Transverse colon (tissue), 4 donors: ENCODE measurements at places on chromosomes 12 and 14.
A peak's percentile ranks its signal among the peaks of the same experiment; 100 is the strongest.

GRCh38 chr14:67428501-67429031, 16.6 kb upstream of the PLEK2 start:
- DNase-seq = peak; percentile 41

DNA sequence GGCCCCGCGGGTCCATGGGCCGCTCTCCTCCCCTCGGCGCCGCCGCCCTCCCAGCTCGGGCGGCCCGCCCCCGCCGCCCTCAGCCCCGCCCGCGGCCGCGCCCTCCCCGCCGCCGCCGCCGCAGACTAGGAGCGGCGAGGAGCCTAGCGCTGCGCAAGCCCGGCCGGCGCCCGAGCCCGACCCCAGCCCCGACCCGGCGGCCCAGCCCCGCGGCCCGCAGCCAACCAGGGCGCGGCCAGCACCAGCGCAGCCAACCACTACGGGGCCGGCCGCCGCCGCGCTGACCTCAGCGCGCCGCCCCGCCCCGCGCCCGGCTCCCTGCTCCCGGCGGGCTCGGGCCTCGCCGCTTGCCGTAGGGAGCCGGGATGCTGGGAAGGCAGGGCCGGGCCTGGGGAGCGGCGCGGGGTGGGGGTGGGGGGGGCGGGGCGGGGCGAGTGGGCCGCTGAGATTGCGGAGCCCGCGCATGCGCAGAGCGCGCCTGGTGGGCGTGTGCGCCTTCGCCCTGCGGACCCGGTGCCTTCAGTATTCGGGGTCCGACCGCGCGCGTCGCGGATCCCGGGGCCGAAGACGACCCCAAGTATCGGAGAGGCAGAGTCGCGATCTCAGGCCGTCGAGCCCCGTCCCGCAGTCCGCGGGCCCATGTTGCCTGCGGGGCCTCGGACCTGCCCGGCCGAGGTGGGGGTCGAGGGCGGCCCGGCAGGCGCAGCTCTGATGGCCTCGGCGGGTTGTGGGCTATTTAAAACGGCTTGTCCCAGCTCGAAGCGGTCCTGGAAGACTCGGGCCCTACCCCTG, at the start of gene CDC42BPB:
Gene CDC42BPB (minus strand): TSS at position 178 of the 792 bp plus-strand sequence. CDS start 376 bp downstream, outside the sequence.
- peak; percentile 91 for DNase-seq

- DNase-seq = no peak
These were observed 149.9 kb downstream of the NRXN3 start for GRCh38 chr14:78319887-78320635.

GRCh38 chr12:75302225-75302624, 27.9 kb downstream of the CAPS2 start:
- DNase-seq = no peak

GRCh38 chr14:75094896-75095295, 25.5 kb downstream of the ZC2HC1C start:
- DNase-seq = no peak

DNA sequence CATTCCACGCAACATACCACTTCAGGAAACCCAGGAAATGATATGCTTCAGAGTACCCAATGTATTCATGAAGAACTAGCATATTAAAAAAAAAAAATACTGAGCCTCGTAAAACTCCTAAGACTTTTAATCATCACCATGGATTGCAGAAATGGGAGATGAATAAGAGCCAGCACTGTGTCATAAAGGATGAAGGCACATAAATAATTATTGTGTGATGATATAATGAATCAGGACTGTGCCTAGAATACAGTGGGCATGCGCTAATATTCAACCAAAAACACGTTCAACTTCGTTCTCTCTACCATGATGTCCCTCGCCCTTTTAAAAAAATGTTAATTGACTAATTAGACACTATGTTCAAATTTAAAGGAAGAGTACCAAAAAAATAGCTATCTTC, 68.7 kb downstream of the CIT start:
- no peak for DNase-seq

DNA sequence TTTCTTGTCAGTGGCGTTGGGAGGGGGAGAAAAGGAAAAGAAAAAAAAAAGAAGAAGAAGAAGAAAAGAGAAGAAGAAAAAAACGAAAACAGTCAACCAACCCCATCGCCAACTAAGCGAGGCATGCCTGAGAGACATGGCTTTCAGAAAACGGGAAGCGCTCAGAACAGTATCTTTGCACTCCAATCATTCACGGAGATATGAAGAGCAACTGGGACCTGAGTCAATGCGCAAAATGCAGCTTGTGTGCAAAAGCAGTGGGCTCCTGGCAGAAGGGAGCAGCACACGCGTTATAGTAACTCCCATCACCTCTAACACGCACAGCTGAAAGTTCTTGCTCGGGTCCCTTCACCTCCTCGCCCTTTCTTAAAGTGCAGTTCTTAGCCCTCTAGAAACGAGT, 1.9 kb downstream of the ASCL1 start:
- DNase-seq = no peak

- DNase-seq = no peak
These were observed 187.6 kb downstream of the NOVA1 start for GRCh38 chr14:26410189-26410685.

- DNase-seq = no peak
These were observed 15.6 kb downstream of the JDP2 start for GRCh38 chr14:75443203-75443969.

DNA sequence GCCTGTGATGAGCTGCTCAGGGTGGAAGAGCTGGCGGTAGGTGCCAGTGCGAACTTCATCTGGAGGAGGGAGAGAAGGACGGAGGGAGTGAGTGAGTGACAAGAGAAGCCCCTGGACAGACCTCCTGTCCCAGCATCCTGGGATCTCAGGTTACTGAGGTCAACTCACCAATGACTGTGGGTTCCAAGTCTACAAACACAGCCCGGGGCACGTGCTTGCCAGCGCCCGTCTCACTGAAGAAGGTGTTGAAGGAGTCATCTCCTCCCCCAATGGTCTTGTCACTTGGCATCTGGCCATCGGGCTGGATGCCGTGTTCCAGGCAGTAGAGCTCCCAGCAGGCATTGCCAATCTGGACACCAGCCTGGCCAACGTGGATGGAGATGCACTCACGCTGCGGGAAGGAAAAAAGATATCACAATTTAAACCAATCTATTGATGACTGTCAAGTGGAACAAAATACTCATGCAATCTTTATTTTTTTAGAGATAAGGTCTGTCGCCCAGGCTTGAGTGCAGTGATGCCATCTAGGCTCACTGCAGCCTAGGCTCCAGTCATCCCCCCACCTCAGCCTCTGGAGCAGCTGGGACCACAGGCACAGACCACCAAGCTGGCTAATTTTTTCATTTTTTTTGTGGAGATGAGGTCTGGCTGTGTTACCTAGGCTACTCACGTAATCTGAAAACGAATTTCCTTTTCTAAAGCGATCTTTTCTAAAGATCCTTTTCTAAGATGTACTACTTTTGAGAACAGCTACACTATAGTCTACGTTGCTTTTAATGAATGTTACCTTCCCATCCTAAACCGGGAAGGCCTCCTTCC, 1.7 kb downstream of the TUBA1B start:
- DNase-seq = no peak

- no peak for DNase-seq
These were observed 13.7 kb upstream of the OR5AU1 start for GRCh38 chr14:21169573-21169972.

GRCh38 chr12:8907513-8907912, 6.8 kb upstream of the PHC1 start:
- no peak for DNase-seq

GRCh38 chr12:102474438-102475064, 5.8 kb downstream of the IGF1 start:
- no peak for DNase-seq

- no peak for DNase-seq
These were observed 587.5 kb downstream of the SOX5 start for GRCh38 chr12:23361971-23362370.

- peak; percentile 77 for DNase-seq
These were observed 39.7 kb downstream of the KRT80 start for GRCh38 chr12:52151837-52152783.

GRCh38 chr14:24274101-24274543, 2.7 kb upstream of the RABGGTA start:
- DNase-seq = no peak

DNA sequence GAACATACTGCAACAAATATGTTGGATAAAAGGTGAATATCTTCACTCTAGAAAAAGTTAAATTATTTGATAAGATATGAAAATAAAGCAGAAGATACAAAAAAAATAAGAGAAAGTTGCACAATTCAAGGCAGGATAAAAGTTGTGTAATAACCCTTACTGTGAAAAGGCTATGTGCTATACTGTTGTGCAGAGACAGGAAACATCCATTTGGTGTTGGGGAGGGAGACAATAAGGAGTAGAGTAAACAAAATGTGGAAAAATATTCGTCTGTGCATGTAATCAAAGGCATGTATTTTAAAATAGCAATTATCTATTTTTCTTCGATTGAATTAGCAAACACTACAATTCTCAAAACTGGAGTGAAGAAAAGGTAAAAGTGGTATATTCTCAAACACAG, 34.8 kb downstream of the PTHLH start:
- no peak for DNase-seq

DNA sequence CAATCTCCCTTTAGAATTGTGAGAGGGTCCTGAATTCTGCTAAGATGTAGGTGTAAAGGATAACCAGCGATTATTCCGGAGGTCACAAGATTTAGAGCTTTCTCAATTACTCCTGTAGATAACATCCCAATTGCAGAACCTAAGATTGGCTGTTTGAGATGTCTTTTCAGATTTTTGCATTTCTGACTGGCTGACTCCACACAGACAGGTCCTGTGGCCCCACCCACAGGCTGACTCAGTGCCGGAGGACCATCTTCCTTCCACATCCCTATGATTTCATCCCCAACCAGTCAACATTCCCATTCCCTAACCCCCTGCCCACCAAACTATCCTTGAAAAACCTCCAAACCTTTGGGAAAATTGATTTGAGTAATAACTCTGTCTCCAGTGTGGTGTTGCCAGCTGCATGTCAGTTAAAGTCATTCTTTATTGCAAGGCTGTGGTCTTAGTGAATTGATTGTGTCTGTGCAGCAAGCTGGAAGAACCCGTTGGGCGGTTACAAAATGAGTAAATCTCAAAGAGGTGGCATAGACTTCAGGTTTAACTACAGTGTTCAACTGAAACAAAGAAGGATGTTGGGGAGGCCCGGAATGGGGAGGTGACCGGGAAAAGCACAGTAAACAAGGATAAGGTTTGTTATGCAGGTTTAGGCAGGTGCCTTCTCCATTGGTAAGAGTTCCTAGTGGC, 10.6 kb downstream of the FNTB start:
- DNase-seq = no peak

DNA sequence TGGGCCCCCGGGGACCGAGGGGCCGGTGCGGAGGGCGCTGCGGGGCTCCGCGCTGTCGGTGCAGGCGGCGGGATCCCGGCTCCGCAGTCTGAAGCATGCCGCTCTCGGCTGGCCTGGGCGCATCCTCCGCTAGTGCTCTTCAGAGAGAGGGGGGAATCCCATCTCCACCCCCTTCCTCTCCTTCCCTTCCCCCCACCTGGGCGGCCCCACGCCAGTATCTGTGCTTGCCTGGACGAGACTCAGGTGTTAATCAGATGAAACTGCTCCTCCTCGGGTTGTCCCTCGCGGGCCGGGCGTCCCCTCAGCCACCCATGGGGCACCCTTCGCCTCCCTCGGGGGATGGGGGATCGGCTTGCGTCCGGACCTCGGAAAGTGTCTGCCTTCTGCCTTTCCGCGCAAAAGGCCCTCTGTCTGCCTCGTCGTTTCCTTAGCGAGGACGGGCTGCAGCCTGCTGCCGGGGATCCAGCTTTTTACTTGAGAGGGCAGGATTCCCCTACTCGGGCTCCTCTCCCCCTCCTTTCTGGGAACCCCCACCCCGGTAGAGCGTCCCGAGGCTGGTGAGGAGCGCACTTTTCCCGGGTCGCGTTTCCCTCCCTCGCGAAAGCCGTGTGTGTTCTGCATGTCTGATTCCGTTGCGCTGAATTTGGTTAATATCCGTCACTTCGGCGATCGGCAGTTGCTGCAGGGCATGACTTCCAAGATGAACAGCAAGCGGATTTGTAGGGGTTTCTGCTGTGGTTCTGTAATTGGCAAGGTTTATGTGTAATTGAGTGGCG, 1.1 kb downstream of the GPHN start:
- peak; percentile 50 for DNase-seq

DNA sequence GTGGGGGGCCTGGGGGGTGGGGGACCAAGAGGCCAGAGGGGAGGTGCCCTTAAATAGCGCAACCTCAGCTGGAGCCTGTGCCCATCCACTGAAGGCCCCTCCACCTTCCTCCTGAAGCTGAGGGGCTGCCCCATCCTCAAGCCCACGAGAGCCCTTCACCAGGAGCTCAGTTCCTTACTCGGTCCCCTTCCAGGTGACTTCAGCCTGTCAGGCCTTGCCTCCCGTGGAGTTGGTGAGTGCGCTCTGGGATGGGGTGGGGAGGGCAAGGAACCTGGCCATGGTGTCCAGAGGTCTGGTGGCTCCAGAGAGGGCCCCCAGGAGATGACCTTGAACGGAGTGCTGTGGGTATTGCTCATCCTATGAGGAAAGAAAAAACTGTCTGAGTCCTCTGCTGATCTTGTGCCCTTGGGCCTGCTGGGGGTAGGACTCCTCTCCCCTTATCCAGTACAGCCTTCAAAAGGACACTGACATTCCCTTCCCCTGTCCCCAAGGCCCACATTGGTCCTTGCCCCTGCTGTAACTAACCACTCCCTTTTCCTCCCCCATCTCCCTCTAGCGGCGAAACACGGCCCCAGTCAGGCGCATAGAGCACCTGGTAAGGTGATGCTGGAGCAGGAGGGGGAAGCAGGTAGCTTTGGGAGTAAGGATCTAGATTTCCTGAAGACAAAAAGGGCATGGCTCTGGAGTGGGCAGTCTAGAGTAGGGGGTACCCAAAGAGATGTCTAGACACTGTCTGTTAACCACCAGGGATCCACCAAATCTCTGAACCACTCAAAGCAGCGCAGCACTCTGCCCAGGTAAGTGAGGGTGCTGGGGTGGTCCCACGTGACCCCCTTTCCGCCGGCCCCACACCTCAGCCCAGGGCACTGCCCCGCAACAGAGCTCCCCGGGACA, 3.6 kb downstream of the TNS2 start:
- peak; percentile 90 for DNase-seq

DNA sequence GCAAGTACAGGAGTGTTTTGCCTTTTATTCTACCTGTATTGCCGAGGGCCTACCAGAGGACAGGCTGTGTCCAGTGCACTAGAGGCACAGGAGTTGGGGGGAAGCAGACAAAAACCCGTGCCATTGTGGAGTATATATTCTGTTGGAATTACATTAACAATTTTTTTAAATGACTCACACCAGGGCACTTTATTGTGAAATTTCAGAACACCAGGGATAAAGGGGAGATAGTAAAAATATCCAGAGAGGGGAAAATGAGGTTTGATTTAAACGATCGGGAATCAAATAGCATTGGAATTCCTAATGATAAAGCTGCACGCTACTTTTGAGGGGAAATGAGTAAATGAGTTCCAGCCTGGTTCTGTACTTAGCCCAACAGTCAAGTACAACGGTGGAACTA, 123.2 kb downstream of the PELI2 start:
- no peak for DNase-seq

GRCh38 chr12:92257261-92257660, 111.6 kb upstream of the BTG1 start:
- DNase-seq = no peak

- DNase-seq = no peak
These were observed 19.8 kb downstream of the XRCC3 start for GRCh38 chr14:103695296-103696069.

GRCh38 chr12:43840338-43840737, 4.5 kb downstream of the TMEM117 start:
- DNase-seq = no peak
